ENCODE measurements at places on chromosomes 6 and 20.

DNA sequence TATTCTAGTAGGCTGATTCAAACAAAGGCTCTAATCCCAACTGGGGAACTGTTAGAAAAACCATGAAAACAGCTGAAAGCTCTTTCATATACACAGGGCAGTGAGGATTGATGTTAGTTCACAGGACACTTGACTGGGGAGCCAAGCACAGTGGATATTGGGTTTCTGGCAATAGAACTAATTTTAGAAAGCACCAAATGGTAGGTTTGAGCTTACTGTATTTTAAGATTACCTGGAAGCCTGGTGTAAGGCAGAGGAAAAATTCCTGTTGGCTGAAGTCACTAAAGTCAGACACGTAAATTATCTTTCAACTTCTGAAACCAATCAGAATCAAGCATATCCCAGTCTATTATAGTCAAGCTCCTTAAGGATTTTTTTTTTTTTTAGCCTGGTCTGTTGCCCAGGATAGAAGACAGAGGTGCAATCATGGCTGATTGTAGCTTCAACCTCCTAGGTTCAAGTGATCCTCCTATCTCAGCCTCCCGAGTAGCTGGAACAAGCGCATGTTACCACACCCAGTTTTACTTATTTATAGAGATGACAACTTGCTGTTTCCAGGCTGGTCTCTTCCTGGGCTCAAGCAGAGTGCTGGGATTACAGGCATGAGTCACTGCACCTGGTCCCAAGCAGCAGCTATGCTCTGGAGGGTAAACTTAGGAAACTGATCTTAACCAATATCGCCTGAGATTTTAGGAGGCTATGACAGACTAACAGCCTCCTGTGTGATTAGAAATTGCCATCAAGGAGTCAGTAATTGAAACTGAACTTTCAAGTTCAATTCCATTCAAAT is 32.5 kb upstream of the SYNCRIP start:
- no peak for DNase-seq

DNA sequence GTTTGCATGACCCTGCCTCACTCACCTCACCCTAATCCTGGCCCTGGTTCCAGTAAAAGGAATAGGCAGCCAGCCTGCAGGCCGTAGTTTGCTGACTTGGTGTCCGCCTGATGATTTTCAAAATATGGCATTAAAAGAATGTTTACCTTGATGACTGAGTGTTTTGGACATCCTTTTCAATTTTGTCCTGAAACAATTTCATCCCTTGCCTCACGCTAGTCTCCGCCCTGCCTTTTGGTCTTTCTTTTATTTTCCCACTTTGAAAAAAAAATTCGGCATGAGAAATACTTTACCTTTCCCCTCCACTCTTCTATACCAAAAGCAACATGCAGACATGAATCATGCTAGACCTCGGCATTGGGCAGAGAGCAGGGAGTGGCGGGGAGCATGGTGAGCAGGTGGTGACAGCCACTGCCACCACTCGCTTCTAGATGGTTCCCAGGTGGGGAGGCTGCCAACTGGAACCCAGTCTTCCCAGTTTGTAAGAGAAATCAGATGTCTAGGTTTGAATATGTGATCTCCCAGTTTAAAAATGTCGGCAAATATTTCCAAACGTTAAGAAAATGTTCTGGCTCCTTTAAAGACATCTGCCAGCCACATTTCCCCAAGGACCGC is 9.4 kb downstream of the CD40 start:
- DNase-seq: no peak

- DNase-seq: no peak
These were observed 20.2 kb downstream of the MCUR1 start for GRCh38 chr6:13794184-13794583.

- no peak for DNase-seq
These were observed 17.5 kb downstream of the ADA start for GRCh38 chr20:44633872-44634600.

DNA sequence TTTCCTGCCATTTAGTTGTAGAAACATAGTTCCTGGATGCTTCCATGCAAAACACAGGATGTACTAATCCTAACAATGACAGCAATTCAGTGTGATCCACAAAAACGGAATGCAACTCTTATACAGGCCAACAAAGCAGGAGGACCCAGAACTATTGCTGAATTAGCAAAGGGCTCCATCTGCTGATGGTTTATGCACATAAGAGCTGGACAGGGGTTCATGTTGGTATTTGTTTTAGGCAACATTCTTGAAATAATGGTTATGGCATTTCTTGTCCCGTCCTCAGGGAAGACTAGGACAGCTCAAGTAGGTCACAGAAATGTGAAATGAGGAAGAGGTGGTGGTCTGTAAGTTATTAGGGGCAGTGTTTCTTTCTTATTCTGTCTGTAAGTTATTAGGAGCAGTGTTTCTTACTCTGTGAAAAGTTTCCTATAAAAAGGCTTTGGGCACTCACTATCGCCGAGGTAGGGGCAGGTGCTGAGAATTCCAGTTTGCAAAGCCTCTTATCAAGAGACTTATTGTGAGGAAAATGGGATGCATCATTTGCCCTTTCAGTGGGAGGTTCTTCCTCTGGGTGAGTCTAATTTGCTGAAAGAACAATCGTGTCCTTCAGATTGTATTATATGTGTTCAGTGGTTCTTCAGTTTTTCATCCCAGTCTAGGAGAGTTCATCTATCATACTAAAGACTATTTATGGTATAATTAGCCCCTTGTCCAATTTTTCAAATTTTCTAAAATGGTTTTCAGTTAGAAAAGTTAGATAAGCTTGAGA is 171.1 kb downstream of the MCHR2 start:
- DNase-seq: no peak

GRCh38 chr6:158869826-158870648 is 50.9 kb upstream of the EZR start:
- DNase-seq: peak; percentile 98

- DNase-seq: peak; percentile 85
These were observed 66.2 kb upstream of the SNX9 start for GRCh38 chr6:157756708-157757429.

- DNase-seq: no peak
These were observed 14.5 kb downstream of the PCIF1 start for GRCh38 chr20:45948742-45949541.

GRCh38 chr6:32894085-32895005 is 40.4 kb downstream of the PSMB9 start:
- peak; percentile 96 for DNase-seq

DNA sequence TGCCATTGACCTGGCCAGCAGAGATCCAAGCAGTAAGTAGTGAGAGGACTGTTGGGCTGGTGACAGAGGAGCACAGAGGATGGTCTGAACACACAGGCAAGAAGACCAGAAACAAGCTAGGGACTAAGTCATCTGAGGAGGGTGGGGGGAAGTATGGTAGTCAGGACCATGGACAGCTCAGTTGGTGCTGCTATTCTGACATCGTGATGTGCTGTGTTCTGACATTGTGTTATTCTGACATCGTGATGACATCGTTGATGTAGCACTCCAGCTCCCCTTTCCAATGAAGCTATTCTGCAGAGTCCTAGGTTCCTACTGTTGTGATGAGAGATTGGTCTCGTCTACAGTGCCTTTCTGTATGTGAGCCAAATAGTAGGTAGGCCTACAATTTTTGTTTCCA is 28.7 kb downstream of the CFAP206 start:
- DNase-seq: peak; percentile 69

DNA sequence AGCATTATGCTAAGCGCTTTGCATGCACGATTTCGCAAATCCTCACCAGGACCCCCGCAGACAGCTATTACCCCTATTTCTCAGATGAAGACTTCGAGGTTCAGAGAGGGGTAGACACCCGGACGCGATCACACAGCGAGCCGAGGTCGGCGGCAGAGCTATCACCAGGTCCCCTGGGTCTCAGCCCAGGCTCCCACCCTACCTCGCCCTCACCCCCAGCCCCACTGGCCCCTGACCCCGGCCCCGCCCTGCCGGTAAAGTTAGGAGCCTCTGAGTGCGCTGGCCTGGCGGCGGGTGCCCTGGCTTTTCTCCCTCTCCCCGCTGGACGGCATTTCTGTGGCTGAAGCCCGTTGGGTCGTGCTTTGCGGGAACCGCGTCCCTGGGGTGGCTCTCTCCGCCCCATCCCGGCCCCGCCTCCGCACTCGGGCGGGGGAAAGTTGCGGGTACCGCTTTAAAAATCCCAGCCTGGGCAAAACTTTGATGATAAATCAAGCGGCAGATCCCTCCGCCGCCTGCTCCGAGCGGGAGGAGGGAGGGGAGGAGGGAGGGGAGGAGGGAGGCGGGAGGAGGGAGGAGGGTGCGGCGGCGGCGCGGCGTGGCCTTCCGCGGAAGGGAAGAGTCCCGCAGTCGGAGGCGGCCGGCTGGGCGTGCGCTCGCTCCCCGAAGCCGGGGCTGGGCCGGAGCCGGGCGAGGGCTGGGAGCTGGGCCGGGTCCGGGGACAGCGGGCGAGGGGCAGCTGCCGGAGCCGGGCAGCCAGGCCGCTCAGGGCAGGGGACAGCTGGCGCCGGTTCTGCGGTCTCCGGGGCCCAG is at the start of gene VSTM2L:
VSTM2L (plus strand) TSS at position 624 of the 810 bp plus-strand sequence. CDS start 224 bp downstream, outside the sequence.
- DNase-seq: no peak

DNA sequence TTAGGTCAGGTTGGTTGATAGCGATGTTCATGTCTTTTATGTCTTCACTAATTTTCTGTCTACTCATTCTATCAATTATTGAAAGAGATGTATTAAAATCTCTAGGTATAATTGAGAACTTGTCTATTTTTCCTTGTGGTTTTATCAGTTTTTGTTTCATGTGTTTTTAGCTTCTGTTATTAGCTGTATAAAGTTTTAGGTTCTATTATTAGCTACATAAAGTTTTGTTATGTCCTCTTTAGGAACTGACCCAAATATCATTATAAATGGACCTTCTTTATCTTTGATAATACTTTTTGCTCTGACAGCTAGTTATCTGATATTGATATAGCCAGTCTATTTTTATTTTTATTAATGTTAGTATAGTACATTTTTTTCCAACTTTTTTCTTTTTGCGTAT is 92.4 kb upstream of the TMEM170B start:
- no peak for DNase-seq

- no peak for DNase-seq
These were observed at the start of gene TFAP2A for GRCh38 chr6:10414756-10415616. TSS of gene TFAP2A (minus strand) at chr6:10415074. CDS start at chr6:10414991, 83 bp downstream.

GRCh38 chr6:14545496-14545895 is 427.9 kb downstream of the CD83 start:
- no peak for DNase-seq

- DNase-seq: no peak
These were observed 388.2 kb downstream of the CDH4 start for GRCh38 chr20:61640131-61640870.

DNA sequence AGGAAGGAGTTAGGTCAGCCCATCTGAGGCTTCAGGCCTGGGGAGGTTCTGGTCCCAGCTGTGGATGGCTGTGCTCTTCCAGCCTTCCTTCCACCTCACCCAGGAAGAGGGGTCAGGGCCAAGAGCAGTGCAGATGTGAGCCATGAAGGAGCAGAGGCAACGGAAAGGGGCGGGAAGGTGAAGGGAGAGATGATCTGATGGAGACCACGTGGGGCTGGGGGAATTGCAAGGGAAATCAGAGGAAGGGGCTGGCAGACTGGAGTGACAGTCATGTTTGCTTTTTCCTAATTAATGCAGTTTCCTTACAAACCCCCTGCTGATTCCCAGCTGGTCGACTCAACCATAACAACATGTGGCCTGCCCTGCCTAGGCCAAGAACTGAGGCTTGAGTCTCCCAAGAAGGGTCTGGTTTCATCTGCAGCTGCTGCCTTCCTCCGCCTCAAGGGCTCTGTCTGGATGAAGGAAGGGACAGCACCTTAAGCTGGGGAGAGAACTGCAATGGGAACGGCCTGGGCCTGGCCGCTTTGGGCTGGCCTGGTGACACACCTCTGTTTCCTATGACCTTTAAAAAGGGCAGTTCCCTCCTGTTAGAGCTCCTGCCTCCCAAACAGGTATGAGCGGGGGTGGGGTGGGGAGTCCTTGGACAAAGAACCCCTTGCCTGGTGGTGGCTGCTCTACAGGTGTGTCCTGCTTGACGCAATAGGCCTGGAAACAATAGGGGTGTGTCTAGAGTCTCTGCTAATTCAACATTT is 7.8 kb upstream of the MRPS18A start:
- DNase-seq: no peak

- no peak for DNase-seq
These were observed 75.6 kb downstream of the CNBD2 start for GRCh38 chr20:36043892-36044515.

DNA sequence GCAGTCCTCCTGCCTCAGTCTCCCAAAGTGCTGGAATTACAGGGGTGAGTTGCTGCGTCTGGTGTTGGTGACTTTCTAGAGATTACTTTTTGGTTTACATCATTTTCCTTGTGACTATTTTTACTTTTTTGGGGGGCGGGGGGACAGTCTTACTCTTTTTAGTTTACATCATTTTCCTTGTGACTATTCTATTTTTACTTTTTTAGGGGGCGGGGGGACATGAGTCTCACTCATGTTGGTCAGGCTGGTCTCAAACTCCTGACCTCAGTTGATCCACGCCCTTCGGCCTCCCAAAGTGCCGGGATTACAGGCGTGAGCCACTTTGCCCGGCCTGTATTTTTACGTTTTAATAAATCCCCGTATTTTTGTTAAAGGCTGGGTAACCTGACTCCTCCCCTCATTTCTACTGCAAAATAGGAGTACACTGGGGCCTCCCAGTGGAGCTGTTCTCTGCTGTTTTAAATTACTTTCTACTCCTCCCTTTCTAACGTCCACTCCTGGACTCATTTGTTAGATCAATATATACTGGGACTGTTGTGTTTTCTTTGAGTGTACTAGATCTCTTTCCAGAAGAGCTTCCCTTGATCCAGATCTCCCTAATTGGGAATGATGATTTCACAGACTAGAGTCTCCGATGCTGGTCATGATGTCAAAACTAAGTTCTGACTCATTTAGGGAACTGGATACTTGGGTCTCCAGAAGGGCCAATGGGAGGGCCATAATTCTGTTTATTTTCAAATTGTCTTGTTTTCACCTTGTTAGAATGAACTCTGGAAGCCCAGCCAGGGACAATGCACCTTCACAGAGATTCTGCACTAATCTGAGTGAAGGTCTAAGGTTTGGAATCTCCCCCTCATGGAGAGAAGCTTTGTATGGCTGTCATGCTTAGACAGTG is 9.2 kb downstream of the HSPA1B start:
- DNase-seq: no peak

DNA sequence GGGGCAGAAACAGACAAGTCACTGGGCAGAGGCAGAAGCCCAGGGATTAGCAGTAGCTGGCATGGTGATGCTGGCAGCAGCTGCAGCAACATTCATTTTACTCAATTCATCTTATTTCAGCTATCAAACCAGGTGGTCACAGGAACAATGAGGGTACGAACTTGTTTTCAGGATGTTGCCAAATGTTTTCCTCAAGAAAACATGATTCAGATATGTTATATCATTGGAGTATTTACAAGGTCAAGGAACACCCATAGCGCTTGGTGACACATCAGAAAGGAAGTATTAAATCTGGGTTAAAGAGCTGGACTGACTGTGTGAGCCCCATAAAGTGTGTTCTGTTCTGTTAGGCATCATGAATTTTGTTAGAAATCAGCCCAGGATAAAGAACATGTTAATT is 456.9 kb upstream of the ID4 start:
- DNase-seq: no peak

GRCh38 chr6:75296811-75297779 is 12.5 kb upstream of the TMEM30A start:
- DNase-seq: no peak

DNA sequence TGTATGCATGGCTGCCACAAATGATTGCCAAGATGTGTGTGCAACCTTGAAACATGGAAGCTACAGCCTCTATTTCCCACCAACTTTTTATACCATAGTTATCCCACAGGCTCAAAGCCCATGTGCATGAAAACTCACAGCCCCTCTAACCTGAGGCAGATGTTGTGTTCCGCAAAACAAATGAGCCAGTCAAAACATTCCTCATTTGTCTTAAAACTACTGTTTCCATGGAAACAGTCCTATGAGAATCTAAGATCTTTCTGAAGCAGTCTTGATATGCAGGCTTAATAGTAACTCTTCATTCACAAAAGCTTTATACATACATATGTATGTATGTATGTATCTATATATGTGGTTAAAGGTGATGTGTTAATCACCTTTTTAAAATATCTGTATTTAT is 31.2 kb upstream of the MANEA start:
- no peak for DNase-seq
